Right ventricle myocardium inferior (tissue), 1 donor: ENCODE measurements at places on chromosomes 3 and 15. TPM values are rescaled to one million over a fixed set of nuclear protein-coding genes. Genes with fewer than 3 reads are reported as not detected.
A peak's percentile ranks its signal among the peaks of the same experiment; 100 is the strongest.

DNA sequence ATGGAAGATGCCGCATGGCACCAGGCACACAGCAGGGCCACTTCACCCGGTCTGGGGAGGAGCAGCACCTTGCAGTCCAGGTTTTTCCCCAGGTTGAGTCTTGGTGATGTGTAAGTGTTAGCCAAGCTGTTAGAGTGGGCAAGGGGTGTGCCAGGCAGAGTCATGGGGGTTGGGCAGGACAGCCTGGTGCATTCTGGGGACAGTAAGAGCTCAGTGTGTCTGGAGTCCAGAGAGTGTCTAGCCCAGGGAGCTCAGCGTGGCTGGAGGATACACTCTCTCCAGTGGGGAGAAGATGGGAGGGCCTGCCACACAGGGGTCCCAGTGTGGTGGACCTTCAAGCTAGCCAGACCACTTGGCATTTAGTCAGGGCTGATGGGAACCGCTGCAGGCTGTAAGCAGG is 87.4 kb downstream of the AAGAB start:
- no peak for DNase-seq

DNA sequence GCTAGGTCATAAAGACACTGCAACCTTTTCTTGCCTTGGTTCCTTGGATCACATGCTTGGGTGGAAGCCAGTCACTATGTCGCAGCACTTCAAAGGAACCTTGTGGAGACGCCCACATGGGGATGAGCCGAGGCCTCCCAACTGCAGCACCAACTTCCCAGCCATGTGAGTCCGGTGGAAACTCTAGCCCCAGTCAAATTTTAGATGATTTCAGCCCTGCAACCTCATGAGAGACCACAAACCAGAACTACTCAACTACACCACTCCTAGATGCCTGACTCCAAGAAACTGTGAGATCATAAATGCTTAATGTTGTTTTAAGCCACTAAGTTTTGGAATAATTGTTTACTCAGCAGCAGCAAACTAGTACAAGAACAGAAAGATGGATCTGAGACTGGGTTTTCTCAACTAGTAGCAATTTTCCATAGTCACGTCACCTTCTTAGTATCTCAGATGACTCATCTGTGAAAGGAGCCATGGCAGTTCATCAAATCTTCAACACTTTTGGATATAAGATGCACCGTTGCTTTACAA is 86.5 kb downstream of the MB21D2 start:
- no peak for DNase-seq

LRRC31 gene
- not detected for total RNA-seq

DNA sequence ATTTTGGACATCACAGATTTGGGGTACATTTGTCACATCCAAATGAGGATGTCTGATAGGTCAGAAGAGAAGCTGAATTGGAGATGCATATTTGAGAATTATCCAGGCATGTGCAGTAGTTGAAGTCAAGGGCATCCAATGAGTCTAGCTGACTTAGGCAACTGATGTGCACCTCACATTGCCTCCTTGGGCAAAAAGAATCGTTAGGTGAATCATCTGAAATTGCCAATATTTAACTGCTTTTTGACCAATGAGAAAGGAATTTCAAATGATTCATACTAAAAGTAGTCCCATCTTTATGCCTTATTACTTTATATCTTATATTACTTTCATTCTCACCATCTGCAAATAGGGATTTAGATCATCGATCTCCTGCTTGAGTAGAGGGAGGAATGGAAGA is 117.7 kb downstream of the CD47 start:
- DNase-seq, result no peak

DNA sequence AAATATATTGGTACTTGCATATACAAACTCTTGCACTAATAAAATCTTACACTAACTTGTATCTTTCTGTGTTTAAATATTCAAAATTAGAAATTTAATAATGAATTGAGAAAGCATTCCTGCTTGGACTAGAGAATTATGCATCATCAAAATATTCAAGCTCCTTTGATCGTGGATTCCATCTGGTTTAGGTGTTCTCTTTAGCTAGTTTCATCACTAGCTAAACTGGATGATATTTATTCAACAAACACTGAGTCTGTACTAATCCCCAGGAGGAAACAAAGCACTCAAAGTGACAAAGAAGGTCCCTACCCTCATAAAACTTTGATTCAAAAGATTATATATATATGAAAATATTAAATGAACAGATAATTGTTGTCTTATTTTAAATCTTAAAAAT is 1360.9 kb upstream of the ALCAM start:
- no peak for DNase-seq

DNA sequence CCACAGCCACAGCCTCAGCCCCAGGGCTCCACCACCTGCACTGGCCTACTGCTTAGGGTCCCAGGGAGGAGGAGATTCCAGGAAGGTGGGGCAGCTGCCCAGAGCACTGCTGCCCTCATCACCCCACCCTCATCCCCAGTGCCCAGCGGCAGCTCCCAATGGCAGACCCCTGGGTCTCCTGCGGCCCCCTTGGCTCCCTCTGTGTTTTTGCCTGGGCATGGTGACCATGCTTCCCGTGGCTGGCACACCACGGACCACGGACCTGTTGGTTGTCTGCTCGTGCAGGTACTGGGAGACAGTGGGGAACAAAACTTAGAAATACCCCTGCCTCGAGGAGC is 2.7 kb downstream of the CHST13 start:
- DNase-seq, result no peak

- no peak for DNase-seq
Measured at GRCh38 chr15:36951731-36952247, 148.6 kb downstream of the MEIS2 start.

PLCB2 gene
- total RNA-seq, result 8.2 TPM

SUCNR1 gene
- total RNA-seq, result 0.35 TPM

DNA sequence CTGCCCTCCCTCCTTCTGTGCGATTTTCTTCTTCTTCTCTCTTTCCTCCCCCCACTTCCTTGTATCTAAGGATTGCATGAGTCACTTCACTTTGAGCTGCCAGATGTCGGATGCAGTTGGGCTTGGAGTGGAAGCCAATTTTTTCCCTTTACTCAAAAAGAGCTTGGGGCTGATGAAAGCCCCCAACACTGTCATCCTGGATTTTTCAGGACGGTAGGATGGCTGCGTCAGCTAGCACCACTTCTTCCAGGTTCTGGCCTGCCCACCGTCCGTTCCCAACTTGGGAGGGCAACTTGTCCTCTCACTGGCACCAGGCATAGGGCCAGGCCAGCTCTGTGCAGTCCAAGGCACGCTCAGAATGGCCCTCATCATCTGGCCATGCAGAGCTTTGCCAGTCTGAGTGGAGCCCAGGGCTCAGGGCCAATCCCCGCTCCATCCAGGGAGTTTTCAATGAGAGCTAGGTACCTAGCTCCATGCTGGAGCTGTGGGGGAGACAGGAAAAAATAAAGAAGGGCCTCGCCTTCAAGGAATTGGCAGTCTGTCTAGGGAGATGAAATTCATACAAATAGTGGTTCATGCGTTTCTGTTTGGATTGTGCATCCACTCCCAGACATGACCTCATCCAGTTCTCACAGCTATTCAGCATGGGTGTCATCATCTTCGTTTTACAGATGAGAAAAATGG is 47.7 kb upstream of the INSYN1 start:
- peak; percentile 86 for DNase-seq

DNA sequence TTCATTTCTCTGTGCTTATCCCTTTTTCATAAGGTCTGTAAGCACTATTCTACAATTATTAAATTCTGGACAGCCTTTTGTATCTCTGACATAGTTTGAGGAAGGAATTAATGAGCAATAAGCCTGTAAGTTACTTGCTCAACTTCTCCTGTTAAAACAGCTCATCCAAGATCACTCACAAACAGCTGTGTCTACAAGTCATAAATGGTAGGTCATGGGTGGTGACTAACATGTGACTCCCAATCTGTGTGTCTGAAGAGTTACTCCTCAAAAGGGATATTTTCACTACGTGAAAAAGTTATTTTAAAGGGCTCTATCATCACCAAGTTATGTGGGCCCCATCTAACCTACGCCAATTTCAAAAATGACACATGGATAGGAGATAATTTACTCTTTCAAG is 145.2 kb upstream of the CBLB start:
- DNase-seq, result no peak

POLQ gene
- total RNA-seq, result 0.57 TPM

ALAS1 gene
- total RNA-seq, result 186 TPM

DOCK3 gene
- 3.9 TPM for total RNA-seq

- DNase-seq, result no peak
Measured at GRCh38 chr15:86433983-86434382, 354.3 kb downstream of the AGBL1 start.

GNAT1 gene
- total RNA-seq, result not detected

- no peak for DNase-seq
Measured at GRCh38 chr3:31403197-31403596, 129.5 kb upstream of the STT3B start.

IL16 gene
- total RNA-seq, result 3.7 TPM

STRIT1 gene
- total RNA-seq, result 0.84 TPM

GRCh38 chr3:57130571-57131209 is 34.5 kb downstream of the IL17RD start:
- no peak for DNase-seq

GRCh38 chr3:62131620-62132019 is 241.7 kb downstream of the FEZF2 start:
- no peak for DNase-seq

DNA sequence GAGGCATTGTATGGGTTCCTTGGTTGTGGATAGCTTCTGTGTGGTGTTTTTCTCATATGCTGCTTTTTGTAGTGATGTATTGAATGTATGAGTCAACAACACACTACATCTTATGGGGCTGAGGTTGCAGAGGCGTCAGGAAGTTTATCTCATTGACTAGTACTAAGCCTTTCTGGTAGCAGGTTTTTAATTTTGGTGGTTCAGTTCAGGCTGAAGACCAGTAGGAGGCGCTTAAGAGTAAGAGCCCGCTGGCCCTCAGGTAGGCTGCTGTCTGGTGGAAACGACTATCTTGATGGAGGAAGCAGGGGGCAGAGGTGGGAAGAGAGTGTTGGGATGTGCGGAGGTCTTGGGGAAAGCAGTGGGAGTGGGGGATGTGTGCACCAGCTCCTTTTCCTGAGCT is 62.4 kb downstream of the RTP4 start:
- DNase-seq, result no peak

CADM2 gene
- total RNA-seq, result 0.76 TPM

DNA sequence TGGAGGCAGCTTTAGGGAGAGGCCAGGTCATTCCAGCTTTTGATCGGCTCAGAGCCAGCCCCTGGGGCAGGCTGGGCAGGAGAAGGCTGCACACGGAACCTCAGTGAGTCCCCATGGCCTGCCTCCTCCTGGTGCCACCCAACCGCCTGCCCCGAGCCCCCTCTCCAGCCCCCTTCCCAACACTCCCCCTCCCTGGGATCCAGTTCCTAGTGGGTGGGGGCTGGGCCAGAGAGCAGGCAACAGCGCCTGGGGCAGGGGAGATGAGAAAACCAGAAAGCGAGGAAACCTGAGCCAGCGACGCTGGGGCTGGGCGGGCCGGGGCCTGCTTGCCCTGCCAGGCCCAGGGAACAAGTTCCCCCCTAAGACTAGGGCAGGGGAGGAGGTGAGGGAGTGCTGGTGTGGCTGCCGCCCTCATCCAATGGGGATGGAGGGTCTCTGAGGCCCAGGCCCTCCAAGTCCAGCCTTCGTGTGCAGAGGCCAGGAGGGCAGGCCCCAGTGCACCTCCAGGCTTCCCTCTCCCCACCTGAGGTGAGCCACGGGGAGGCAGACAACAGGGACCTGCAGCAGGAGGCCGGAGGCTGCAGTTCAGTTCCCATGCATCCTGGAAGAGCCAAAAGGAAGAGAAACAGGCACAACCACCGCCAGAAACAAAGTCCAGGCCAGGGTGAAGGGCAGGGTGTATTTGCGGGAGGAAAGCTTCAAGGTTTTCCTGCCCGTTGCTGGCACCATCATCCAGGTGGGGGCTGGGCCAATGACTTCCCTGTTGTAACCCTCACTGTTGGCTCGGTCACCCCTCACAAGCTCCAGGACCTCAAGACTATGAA is 4.0 kb upstream of the SEMA3F start:
- DNase-seq, result no peak

DNA sequence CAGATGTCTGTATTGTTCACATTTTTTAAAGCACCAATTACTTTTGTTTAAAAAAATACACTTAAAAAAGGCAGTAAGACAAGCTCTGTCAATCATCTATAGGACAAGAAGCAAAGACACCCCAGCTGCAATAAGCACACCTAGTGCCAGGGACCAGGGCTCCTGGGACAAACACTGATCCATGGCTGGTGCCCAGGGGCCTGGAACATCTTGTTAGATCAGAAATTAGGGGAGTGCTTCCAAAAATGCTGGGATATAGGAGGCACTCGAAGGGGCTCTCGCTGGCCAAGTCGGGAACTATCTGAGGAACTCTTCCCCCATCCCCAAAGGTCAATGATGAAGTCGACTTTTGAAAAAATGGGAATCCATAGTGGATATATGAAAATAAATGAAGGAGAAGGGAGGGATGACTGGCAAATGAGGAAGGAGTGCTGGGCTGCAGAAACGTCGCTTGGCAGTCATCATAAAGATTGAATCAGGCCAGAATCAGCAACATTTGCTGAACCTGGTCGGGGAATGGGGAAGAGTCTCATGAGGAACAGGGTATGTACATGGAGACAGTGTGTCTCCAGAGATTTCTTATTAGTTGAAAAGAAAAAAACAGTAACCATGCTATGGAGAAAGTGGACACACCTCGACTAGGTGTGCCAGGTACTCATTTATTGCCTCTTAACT is 28.5 kb downstream of the TSPAN3 start:
- DNase-seq, result no peak

GRCh38 chr3:43071313-43071893 is 34.5 kb downstream of the POMGNT2 start:
- no peak for DNase-seq

DNA sequence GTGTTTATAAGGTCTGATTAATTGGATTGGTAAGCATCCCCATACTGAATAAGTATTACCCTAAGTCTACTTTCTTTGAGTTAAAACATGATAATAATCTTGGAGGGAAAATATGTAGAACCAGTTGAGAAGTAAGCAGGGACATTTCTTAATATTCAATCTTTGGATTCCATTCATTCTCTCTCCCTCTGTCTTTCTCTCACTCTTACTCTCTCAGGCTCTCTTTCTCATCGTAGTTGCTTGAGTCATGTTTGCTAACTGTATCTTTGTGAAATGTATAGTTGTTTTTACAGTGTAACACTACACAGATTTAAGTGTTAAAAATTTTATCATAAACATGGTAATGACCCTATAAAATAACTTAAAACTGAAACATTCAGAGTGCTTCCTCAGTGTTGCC is 163.8 kb downstream of the RSRC1 start:
- no peak for DNase-seq

GRCh38 chr3:62636235-62636826 is 238.9 kb downstream of the CADPS start:
- no peak for DNase-seq

GOLGA6L4 gene
- 0.57 TPM for total RNA-seq

DYNC1LI1 gene
- 53.6 TPM for total RNA-seq

DNA sequence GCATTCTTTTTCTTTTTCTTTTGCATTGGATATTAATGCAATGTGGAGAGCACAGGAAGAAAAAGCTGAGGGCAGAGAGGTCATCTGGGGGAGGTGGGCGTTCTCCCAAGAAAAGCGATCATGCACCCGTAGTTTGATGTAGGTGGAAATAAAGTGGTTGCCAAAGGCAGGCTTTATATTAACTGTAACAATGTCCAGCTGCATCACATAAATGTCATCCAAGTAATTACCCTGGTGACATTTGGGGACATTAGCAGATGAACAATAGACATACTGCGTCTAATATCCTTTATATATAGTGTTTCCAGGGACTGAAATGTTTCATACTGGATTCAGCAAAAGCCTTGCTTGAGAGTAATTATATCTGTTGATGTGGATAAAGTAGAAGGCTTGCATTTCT is 135.5 kb downstream of the CNTN6 start:
- no peak for DNase-seq

- no peak for DNase-seq
Measured at GRCh38 chr3:60931452-60931851, 319.8 kb downstream of the FHIT start.

ZBTB47 gene
- total RNA-seq, result 80.2 TPM

GRM2 gene
- 0.03 TPM for total RNA-seq

- DNase-seq, result no peak
Measured at GRCh38 chr3:32056559-32057290, 49.7 kb upstream of the GPD1L start.
